Fibroblast of skin of right quadriceps (primary cell): ENCODE measurements at places on chromosomes 13 and 19.

GRCh38 chr19:19645233-19645870 is 1.9 kb upstream of the GMIP start:
- no peak for DNase-seq

- DNase-seq: no peak
These were observed 15.0 kb downstream of the IGLON5 start for GRCh38 chr19:51326216-51327065.

DNA sequence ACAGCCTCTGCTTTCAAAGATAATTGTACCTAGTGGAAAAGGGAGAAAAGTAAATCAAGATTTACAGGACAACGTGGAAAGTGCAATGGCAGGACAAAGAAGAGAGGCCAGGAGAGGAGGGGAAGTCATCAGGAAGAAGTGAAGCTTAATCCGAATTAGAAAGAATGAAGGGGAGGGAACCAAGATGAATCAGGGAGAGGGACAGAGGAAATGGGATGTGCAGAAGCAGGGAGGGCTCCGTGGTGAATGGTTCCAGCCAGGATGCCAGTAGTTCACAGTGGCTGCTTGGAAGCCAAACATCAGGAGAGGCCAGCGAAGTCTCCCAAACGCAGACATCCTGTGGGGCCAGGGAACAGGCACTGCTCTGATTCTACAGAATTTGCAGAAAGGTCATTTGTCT is 144.4 kb downstream of the LIG4 start:
- DNase-seq: no peak

DNA sequence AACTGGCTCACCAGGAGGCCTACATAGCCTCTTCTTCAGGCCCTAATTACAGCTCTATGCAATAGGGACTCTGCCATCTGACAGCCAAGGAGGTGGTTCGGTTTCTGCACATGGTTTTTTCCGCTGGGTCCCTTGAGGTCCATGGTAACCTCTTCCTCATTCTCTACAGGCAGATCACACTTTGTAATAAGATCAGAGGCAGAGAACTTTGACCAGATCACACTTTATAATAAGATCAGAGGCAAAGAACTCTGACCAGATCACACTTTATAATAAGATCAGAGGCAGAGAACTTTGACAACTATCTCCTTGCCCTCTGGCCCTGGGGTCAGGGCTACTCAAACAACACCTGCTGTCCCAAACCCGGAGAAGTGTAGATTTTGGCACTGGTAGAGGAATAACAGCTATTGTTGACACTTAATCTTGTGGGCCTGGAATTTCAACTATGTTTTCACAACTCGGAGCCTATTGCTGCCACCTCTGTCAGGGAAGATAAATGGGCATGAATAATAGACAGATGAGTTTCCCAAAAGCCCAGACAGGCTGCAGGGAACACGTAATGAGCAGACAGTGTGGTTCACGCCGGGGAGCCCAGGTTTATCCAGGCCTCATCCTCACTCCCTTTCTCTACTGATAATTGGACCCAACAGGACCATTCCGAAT is 246.1 kb downstream of the UQCRFS1 start:
- DNase-seq: peak; percentile 29

GRCh38 chr19:6011794-6012193 is 33.9 kb upstream of the RANBP3 start:
- DNase-seq: no peak

- DNase-seq: peak; percentile 59
These were observed 1.0 kb upstream of the BCAM start for GRCh38 chr19:44807652-44808462.

- no peak for DNase-seq
These were observed 1.3 kb downstream of the ISOC2 start for GRCh38 chr19:55459950-55460657.

DNA sequence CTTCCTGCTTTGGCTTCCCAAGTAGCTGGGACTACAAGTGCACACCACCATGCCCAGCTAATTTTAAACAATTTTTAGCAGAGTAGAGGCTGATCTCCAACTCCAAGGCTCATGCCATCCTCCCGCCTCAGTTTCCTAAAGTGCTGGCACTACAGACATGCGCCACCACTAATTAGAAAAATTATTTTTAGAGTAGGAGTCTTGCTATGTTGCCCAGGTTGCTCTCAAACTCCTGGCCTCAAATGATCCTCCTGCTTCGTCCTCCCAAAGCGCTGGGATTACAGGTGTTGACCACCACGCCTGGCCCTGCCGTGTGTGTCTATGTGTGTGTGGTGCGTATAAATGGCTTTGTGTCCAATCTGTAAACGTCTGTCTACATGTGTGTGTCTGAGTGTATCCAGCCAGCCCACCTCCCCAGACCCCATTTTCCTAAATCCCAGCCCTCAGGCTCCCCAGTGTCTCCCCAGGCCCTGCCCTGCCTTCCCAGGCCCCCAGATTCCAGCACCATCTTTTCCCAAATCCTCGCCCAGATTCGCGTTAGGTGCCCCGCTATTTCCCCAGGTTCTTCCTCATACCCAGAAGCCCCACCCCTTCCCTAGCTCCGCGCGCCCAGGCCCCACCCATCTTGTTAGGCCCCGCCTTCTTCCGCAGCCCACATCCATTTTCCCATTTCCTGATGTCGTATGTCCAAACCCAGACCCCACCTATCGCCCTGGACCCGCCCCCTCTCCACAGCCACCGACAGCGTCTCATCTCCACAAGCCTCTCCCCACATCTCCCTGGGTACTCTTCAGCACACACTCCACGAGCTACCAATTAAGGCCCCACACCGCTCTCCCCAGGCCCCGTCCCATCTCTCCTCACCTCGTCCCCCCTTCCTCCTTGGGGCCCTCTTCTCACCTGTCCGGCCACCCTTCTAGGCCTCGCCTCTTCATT is 24.9 kb downstream of the SLC8A2 start:
- DNase-seq: no peak

DNA sequence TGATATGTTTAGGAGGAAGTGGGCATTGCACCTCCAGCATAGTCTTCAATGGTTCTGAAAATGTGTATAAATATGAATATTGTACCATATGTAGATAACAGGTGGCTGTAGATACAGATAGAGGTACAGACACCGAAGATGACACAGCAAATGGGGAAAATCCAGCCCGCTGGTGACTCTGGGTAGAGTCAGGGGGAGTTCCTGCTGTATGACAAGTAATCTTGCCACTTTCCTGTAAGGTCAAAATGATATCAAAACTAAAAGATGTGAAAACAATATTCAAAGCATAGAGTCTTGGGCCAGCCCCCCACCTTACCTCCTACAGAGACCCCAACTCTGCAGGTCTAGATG is 17.8 kb downstream of the C2CD4C start:
- no peak for DNase-seq

- no peak for DNase-seq
These were observed 5.4 kb downstream of the SMAD9 start for GRCh38 chr13:36914648-36915047.

- no peak for DNase-seq
These were observed 487 bp downstream of the FLT1 start for GRCh38 chr13:28494504-28494777.
